Bronchial epithelial cell (primary cell): ENCODE measurements at places on chromosomes 12 and 14. TPM values are rescaled to one million over a fixed set of nuclear protein-coding genes. Genes with fewer than 3 reads are reported as not detected.

DNA sequence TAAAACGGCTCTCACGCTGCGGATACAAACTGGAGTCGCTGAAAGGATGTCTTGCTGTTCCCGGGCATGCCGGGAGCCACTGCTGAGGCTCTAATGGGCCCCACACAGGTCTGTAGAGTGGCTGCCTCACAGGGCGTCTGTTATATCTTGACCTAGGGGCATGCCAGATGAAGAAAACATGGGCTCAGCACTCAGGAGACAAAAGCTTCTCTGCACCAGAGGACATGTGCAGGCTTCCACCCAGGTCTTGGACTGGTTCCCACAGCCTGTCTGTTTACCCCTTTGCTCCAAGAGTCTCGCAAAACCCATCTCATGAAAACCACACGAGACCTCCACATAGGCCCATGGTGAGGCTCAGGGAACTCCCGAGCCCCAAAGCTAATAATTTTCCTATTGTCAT, 134.2 kb downstream of the RPS29 start:
- no peak for DNase-seq

GRCh38 chr14:79274641-79275291, 936.5 kb downstream of the DIO2 start:
- no peak for DNase-seq

DNA sequence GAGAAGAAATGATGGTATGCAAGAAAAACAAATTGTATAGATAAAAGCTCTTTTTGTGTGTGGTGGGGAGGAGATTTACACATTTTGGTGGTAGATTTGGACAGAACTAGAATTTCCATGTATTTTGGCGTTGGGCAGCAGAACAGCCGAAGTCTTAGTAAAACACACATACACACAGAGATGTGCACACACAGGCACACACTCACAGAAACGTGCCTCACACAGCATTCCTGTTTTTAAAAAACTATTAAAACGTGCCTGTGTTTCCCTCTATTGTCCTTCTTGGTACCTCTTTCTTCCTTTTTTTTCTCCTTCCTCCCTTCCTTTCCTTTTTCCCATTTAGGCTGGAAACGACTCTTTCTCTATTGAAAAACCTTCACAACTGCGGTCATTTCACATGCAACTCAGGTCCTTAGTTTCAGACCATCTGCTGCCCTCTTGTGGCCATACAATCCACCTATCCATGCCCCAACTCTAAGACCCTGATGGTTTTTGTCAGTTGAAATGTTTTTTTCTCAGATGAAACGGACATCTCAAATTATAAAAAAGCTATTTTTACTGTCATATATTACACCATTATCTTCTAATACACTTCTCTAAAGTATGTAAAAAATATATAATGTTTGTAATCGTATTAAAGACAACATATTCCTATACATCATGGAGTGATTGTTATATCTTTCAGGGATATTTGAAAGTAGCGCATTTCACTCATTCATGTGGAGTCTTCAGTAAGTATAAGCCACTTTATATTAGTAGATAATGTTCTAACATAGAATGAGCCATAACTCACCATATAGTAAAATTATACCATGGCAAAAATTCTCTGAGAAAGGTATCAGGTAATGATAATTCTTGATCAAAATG, 386.7 kb upstream of the NOVA1 start:
- peak; percentile 43 for DNase-seq

GRCh38 chr12:121476477-121476876, 76.6 kb downstream of the RNF34 start:
- no peak for DNase-seq

DNA sequence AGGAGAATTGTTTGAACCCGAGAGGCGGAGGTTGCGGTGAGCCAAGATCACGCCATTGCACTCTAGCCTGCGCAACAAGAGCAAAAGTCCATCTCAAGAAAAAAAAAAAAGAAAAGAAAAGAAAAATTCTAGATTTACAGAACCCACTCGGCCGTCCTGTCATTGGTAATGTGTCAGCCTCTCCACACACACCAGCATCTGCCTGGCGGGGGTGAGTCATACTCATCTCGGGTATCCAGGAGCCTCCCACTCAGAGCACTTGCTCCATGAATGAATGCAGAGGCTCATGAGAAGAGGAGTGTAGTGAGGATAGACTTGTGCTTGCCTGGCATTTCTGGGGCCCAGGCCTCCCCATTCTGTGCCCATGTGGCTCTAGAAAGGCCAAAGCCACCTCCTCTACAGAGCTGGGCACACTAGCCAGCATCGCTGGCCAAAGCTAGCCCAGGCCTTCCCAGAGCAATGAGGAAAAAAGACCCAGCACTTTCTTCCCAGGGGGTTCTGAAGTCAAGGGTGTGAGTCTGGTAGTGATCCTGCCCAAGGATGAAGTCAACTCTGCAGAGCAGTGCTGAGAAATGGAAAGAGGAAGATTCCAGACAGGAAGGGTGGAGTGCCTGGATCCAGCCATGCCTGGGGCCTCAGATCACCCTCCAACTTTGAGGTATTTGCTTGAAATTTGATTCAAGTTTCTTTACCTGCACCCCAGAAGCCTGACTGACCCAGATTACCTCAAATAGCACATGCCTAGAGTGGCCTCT, 31.2 kb upstream of the KLC1 start:
- peak; percentile 85 for DNase-seq

Gene E2F7
- 3.4 and 5.8 TPM in 2 replicates for total RNA-seq

Gene OR6C3
- total RNA-seq, result not detected in 2 replicates

Gene INHBC
- not detected in 2 replicates for total RNA-seq

Gene NKX2-1
- total RNA-seq, result 4.1 and 6.6 TPM in 2 replicates
